ENCODE measurements at places on chromosomes 1 and 21.

DNA sequence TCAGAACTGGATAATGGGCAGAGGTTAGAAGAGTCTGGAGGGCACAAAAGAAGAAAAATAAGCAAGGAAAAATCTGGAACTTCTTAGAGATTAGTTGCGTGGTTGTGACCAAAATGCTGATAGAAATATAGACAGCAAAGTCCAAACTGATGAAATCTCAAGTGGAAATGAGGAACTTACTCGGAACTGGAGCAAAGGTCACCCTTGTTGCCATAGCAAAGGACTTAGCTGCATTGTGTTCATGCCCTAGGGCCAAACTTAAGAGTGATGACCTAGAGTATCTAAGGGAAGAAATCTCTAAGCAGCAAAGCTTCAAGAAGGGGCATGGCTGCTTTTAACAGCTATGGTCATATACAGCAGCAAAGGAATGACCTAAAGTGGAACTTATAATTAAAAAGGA, 180.0 kb downstream of the TTLL7 start:
- DNase-seq = no peak

- DNase-seq = no peak
Measured at GRCh38 chr1:21449906-21450305, 10.0 kb downstream of the NBPF3 start.

- DNase-seq = no peak
Measured at GRCh38 chr1:80533775-80534334, 1266.9 kb upstream of the ADGRL2 start.

GRCh38 chr1:175319912-175320230, 127.3 kb upstream of the KIAA0040 start:
- no peak for DNase-seq

DNA sequence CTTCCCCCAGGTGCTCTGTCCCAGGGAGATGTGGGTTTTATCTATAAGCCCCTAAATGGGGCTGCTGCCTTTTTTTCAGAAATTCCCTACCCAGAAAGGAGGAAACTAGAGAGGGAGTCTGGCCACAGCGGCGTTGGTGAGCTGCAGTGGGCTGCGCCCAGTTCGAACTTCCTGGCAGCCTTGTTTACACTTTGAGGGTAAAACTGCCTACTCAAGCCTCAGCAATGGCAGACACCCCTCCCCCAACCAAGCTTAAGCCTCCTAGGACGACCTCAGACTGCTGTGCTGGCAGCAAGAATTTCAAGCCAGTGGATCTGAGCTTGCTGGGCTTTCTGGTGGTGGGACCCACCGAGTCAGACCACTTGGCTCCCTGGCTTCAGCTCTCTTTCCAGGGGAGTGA, 46.2 kb upstream of the PAPPA2 start:
- DNase-seq = no peak

DNA sequence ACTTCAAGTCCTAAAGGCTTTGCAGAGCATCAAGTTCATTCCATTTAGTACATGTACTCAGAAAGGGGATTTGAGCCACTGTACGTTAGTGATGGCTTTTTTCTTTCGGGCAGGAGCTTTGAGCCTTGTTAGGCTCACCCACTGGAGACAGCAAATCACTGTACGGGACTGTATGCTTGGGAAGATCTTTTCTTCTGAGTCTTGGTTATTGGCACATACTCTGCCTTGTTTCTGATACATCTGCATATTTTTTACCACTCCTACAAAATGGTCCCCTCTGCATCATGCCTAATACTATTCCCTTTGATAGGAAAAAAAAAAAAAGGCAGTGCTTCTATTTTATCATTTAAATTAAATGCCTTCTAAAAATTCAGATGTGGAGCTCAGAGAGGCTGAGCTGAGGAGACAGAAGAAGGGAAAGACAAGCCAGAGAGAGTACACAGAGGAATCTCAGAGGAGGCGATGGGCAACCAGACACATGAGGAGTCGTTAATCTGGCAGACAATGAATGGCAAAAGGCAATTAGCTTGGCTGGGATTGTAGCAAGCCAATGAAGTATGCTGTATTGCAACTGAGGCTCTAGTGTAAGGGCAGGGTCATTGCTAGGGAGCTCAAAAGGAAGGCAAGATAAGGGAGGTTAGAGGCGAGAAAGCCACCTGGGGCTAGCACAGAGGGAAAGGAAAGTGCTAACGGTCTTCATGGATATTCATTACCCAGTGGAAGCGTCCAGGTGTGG, 39.4 kb downstream of the PHC2 start:
- DNase-seq = no peak

DNA sequence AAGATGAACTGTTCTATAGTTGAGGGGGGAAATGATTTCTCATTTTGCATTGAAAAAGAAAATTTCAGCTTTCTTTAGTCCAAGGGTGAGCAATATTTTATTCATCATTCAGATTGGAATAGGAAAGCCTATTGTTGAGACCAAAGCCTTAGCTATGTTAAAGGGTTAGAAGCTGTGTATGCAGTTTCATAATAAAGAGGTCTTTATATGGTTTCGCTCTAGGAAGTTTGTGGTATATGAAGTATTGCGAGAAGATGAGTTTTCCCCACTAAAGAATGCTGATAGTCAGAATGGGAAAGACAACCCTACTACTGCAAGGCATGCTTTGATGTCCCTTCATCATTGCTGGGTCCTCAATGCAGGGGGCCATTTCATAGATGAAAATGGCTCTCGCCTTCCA, 28.6 kb downstream of the UAP1 start:
- DNase-seq = no peak

GRCh38 chr1:7420470-7421100, 350.5 kb upstream of the VAMP3 start:
- DNase-seq = no peak

DNA sequence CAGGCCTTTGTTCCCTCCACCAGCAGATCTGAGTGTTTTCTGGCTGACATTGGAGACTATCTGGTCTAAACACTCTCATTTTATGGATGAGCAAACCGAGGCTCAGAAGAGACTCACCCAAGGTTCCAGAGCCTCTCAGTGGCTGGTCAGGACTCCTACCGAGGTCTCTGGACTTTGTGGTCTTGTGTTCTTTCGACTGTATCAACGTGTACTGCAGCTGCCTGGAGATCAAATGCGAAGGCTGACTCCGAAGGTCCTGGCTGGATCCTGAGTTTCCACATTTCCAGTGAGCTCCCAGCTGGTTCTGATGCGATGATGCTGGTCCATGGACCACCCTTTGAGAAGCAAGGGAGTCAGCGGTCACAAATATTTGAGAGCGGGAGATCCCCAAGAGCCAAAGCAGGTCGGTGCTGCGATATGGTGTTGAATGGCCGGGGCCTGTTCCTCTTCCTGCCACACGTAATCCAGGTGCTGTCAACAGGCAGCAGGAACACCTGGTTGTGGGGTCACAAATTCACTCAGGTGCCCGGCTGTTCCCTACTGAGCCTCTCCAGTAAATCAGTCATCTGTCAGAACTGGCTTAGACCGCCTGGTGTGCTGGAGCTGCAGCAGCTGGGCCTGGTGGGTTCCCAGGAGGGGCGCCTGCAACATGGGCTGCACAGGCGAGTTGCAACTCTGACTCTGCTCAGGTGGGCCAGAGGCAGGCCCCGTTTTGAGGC, 94.8 kb upstream of the USP24 start:
- DNase-seq = no peak

DNA sequence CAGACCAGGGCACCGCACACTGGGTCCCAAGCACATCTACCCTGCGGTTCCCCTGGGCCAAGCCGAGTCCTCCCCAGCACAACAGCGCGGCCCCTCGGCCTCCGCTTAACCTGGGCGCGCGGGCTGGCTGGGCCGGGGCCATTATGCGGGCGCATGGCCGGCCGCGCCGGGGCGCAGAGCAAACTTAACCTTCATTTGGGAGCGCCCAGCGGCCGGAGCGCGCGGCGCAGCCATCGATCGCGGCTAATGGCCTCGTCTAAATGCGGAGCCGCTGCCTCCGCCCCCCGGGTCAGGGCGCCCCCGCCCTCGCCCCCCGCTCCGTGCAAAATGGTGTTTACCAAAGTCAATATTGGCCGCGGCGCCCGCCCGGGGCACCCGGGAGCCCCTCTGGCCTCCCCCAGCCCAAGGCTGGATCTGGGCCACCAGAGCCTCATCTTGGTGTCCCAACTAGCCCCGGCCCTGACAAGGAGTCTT, 272.1 kb downstream of the TRABD2B start:
- no peak for DNase-seq

- no peak for DNase-seq
Measured at GRCh38 chr1:31795801-31796621, 19.8 kb downstream of the SPOCD1 start.

- DNase-seq = no peak
Measured at GRCh38 chr1:228143480-228144192, 3.6 kb downstream of the GUK1 start.

DNA sequence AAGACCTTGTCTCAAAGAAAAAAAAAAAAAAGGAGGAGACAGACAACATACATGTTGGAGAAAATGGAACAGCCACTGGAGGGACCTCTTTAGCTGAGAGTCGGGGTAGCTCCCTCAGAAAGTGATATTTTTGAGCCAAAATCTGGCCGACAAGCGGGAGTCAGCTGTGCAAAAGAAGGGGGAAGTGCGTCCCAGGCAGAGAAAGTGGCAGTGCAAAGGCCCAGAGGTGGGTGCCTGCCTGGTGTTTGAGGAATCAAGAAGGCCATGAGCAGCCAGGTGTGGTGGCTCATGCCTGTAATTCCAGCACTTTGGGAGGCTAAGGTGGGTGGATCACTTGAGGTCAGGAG, 6.1 kb upstream of the CROCC start:
- no peak for DNase-seq

DNA sequence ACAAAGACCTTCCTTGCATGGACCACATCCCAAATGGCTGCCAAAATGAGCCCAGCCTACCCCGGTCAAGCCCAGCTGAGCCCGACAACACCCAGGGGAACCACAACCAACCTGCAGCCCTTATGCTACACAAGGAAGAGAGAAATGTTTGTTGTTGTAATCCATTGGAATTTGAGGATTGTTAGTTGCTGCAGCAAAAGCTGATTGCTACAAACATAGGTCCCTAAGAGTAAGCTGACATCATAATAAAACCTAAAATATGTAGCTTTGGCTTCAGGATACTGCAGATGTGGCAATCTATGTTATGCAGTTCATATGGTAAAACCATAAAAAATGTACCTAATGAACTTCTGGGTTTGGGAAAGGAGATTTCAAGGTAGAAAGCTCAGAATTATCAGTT, 65.5 kb upstream of the DNAH14 start:
- no peak for DNase-seq

GRCh38 chr1:117567976-117568375, 37.9 kb upstream of the TENT5C start:
- no peak for DNase-seq

DNA sequence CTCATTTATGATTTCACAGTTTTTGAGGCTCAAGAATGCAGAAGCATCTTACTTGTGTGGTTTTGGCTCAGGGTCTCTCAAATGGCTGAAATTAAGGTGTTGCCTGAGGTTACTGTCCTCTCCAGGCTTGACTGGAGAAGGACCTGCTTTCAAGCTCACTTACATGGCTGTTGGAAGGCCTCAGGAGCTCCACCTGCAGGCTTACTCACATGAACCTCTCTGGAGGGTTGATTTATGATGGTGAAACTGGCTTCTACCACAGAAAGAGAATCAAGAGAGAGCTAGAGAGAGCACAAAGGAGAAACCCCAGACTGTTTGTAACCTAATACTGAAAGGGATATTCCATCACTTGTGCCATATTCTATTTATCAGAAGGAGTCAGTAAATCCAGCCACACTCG, 6.2 kb upstream of the KCNK2 start:
- no peak for DNase-seq

DNA sequence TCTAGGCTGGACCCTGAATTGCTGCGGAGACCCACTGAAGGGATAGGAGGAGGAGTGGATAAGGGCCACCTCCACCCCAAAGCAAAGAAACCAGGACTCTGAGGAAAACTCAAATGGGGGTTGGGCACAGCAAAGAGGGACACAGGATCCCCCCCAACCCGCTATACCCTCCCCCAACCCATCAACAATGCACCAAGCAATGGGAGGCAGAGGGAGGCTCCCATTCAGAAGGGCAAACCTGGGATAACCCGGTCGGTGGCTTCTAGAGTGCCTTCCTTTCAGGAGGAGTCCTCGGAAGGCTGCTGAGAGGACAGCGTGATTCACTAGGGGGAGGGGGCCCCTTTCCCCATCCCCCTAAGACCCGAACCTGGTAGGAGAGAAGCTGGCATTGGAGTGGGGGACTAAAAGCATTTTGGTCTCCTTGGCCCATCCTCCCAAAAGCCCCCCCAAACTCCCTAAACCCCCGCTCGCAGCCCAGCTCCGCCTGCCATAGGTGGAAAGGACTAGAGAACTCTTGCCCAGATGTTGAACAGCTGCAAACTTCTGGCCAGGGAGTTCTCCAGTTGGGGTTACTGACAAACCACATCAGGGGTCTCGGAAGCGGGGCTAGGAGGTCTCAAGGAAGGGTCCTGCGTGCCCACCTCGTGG, 1.3 kb downstream of the MEF2D start:
- no peak for DNase-seq

GRCh38 chr1:114092186-114093062, 61.2 kb downstream of the SYT6 start:
- DNase-seq = no peak

DNA sequence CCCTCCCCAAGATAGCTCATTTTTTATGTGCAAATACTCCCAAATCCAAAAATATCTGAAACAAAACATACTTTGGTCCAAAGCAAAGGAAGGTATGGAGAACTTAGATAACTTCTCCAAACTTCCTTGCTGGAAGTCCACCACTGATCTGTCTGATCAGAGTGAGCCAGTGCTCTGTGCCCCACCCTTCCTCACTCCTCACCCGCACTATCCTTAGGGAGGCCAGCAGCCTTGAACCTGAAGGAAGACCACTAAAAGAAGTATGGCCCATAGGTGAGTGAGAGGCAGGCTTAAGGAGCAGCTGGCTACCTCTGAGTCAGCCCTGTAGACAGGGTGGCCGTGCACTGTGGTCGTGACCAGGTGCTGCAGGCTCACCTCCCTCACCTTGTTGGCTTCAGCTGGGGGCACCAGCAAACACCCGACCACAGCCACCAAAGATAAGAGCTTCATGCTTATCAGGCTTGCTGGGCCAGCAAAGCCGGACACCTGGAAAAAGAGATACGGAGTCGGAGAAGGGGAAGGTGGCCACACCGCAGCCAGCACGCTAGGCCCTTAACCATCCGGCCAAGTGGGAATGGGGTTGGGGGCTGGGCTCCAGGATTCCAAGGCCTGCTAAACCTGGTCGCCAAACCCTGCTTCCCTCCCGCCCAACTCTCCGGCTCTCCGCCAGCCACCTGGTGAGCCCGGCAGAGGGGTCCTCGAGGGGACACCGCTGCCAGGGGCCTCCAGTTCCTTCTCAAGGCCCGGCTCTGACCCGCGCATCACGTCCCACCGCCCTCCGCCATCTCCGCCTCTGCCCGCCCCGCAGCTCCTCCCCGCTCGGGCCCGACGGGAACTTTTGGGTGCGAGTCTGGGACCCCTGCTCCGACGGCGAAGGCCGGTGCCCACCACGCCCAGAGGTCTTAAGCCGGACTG, 543 bp downstream of the TMEM9 start:
- DNase-seq = no peak

DNA sequence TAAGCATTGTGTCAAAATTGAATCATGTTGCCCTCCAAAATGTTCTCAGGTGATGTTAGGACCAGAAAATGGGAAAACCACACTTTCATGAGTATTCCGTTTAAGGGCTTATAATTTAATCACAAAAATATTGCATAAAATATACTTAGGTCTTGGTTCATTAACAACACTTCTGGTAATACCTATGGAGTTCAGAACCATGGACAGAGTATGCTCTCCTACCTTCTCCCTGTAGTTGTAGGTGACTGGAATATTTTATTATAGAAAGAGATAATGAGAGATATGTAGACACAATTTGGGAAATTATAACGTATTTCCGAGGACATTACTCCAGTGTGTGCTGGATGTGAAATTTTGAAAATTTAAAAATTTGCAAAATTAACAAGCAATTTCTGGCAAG, 232.5 kb downstream of the NCAM2 start:
- DNase-seq = no peak

GRCh38 chr1:186740324-186740723, 60.1 kb upstream of the PTGS2 start:
- no peak for DNase-seq
